Adipocyte (in vitro differentiated cells): ENCODE measurements at places on chromosomes 3 and 15.

- DNase-seq: no peak
Observed at GRCh38 chr15:80439140-80439539, 35.0 kb downstream of the ARNT2 start.

DNA sequence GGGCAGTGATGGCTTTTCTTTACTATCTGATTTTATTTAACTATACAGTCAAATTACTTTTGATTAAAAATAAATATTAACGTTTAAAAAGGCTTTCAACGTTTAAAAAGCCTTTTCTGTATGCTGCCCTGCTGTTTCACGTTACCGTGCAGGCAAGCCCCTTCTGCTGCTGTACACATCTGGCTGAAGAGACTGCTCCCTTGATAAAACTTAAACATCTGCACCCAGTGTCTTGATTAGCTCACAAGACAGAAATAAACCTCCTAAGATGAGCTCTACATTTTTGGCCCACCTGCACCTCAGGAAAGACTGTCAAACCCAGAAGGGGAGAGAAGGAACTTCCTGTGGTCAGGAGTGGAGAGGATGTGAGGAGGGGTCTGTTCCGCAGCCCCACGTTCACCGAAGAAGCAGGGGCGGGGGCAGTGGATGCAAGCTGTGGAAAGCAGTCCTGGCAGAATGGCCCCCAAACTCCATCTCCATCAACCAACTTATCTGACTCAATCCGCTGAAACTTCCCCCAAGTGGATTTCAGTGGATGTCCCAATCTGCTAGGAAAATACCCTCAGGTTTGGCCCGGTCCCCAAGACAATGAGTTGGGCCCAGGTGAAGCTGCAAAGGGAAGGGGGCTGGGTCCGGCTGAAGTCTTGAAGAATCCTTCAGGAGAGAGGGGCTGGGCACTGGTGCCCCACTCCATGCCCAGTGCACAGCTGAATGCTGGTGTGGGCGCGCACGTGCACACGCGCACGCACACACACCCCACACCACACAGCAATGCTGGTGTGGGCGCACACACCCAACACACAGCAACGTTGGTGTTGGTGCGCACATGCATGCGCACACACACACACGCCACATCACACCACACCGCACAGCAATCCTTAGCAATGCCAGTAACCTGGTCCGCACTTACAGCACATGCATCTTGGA lies 88.6 kb downstream of the LRIG1 start:
- no peak for DNase-seq

- no peak for DNase-seq
Observed at GRCh38 chr3:192892981-192893700, 24.5 kb downstream of the MB21D2 start.

GRCh38 chr15:31497838-31498237 lies 171.2 kb downstream of the KLF13 start:
- no peak for DNase-seq

DNA sequence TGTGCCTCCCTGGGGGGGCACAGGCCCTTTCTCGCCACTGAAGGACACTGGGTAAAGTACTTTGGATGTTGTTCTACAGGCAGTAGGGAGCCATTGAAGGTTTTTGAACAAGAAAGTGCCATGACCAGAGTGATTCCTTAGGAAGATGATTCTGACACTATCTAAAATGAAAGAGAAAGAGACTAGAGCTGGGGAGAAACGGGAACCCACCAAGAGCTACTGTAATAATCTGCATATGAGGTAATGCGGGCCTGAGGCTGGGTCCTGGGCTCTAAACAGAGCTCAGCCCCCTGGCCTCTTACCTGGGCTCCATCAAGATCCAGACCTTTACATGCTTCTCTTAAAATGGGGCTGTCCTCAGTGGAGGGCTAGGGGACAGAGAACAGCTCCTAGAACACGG lies 24.9 kb downstream of the GRK7 start:
- DNase-seq: no peak

GRCh38 chr3:185353823-185354614 lies 8.9 kb upstream of the MAP3K13 start:
- peak; percentile 44 for DNase-seq

DNA sequence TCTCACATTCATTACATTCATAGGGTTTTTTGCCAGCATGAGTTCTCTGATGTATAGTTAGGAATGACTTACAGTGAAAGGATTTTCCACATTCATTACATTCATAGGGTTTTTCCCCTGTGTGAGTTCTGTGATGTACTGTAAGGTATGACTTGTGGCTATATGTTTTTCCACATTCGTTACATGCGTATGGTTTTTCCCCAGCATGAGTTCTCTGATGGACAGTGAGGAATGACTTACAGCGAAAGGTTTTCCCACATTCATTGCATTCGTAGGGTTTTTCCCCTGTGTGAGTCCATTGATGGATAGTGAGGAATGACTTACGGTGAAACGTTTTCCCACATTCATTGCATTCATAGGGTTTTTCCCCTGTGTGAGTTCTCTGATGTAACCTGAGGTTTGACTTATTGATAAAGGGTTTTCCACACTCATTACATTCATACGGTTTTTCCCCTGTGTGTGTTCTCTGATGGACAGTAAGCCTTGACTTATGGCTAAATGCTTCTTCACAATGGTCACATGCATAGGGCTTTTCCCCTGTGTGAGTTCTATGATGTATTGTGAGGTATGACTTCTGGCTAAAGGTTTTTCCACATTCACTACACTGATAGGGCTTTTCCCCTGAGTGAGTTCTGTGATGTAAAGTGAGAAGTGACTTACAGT lies 47.4 kb downstream of the ZNF717 start:
- DNase-seq: peak; percentile 6

DNA sequence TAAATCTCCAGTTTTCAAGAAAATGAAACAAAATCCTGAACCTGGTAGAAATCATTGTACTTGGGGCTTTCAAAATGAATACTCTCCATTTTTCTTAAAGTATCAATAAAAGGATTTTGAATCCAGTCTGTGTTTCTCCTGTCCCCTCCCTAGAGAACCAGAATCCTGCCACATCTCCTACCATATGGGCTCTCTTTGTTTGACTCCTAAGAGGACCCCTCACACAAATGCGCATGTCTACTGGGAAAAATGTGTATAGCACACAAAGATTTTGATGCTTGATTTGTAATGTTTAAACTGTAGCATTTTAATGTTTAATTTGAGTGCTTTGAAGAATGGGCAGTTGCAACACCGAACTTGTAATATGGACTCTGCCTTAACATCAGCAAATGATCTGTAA lies 25.9 kb downstream of the LRRC3B start:
- no peak for DNase-seq

GRCh38 chr3:33490641-33491241 lies 50.5 kb upstream of the UBP1 start:
- DNase-seq: no peak

- peak; percentile 81 for DNase-seq
Observed at GRCh38 chr15:51737522-51738305, at the start of gene LYSMD2. TSS of gene LYSMD2 (minus strand) at chr15:51737655. CDS start at chr15:51737622, 33 bp downstream.

- DNase-seq: peak; percentile 80
Observed at GRCh38 chr3:72722930-72723726, 125.1 kb downstream of the SHQ1 start.

DNA sequence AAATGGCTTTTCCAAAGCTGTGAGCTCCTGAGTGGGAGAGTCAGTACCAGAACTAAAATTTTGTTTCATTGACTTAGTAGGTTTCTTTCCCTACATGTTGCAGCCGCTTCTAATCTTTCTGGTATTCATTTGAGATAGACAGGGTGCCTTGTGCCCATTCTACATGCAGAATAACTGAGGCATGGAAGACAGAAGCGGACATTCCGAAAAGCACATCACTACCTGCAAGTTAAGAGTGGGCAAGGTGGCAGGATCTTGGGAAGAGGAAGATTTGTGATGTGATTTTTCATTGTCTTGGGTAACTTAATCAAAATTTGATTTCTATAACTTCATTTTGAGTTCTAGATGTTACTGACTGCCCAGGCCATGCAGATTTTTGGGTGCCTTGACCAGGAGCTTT lies 2.0 kb downstream of the MAP2K5 start:
- DNase-seq: no peak

DNA sequence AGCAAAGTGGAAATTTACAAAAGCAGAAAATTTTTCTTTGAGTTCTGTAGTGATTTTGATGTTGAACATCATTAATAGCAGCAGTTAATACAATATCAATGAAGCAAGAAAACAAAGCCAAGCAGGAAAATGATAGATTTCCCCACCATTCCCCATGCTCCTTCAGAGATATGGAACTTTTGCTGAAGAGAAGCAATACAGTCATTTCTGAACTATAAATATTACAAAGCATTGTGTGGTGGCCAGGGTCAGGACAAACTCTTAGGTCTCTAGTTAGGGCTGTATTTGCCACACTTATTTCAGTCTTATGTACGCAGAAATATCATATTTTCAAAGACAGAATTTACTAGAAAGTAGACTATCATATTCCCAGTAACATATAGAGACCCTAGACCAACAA lies 88.8 kb upstream of the P3H2 start:
- DNase-seq: no peak

DNA sequence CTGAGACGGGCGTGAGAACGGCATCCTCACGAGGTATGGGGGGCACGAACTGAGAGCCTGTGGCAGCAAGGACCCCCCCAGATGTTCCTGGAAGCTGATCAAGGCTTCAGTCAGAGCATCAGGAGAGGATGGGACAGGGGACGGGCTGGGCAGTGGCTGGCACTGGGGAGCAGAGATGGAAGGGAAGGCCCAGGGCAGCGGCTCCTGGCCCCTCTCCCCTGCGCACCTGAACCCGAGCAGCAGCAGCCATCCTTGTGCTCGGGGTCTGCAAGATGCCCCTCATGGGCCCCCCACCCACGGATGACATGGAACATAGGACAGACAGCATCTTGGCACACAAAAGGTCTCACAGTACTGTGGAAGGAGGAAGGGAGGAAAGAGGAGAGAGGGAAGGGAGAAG lies 51.3 kb downstream of the DHX30 start:
- DNase-seq: no peak

GRCh38 chr3:154973851-154974250 lies 106.3 kb upstream of the MME start:
- no peak for DNase-seq

DNA sequence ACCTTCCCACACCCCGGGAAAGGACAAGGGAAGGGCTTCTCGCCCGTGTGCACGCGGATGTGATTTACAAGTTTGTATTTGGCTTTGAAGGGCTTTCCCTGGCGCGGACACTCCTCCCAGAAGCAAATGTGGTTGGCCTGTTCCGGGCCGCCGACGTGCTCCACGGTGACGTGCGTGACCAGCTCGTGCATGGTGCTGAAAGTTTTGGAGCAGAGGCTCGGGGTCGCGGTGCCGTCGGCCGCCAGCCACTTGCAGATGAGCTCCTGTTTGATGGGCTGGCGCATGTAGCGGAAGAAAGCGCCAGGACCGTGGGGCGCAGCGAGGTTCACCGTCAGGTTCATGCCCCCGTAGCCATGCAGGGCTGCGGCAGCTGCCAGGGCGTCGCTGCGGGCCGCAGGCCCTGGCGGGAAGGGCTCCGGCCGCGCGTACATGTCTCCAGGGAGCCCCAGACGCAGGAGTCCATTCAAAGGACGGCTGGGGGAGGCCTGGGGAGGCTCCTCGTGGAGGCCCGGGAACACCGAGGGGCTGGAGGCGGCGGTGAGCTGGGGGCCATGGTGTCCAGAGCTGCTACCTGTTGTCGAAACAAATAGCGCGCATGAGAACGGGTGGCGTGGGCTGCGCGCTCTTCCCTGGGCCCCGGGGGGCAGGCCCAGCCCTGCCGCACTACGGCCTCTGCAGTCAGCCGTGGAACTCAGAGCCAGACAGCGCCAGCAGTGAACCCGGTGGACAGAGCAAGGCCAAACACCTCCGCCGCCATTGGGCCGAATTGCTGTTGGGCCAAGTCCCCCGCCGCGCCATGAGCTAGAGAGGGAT lies 10.2 kb downstream of the ZIC4 start:
- DNase-seq: no peak

- no peak for DNase-seq
Observed at GRCh38 chr3:67517781-67518180, 136.6 kb downstream of the SUCLG2 start.

- DNase-seq: no peak
Observed at GRCh38 chr3:38739396-38739689, 76.7 kb downstream of the SCN10A start.

GRCh38 chr3:46626039-46626438 lies 13.7 kb downstream of the FAM240A start:
- no peak for DNase-seq

- peak; percentile 90 for DNase-seq
Observed at GRCh38 chr15:67456677-67457529, 64.0 kb upstream of the C15orf61 start.

DNA sequence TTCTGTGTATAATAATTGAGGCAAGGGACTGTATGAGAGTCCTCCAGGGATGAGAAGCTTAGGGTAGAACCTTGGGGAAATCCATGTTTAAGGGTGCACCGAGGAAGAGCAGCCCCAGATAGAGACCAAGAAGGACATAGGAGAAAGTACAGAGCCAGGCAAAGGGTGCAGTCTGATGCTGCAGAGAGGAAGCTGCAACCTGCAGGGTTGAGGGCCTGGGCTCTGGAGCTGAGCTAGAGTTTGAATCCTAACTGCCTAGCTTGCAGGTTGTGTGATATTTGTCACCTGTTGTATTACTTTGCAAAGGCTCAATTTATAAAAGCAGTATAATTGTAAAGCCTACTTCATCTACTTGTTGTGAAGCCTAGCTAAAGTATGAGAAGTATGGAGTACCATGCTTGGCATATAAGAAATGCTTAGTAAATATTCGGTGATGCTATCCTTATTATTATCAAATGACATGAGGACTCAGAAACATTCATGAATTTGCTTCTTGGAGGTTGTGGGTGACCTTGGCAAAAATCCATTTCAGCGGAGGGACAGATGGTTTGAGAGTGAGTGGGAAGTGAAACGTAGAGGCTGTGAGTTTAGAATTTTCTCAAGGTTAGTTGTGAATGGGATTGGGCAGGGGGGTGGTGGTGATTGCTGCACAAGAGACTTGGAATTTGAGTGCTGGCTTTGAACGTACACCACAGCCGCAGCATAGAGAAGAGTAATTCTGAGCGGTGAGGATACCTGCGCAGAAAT lies 43.8 kb downstream of the PLCL2 start:
- DNase-seq: no peak

DNA sequence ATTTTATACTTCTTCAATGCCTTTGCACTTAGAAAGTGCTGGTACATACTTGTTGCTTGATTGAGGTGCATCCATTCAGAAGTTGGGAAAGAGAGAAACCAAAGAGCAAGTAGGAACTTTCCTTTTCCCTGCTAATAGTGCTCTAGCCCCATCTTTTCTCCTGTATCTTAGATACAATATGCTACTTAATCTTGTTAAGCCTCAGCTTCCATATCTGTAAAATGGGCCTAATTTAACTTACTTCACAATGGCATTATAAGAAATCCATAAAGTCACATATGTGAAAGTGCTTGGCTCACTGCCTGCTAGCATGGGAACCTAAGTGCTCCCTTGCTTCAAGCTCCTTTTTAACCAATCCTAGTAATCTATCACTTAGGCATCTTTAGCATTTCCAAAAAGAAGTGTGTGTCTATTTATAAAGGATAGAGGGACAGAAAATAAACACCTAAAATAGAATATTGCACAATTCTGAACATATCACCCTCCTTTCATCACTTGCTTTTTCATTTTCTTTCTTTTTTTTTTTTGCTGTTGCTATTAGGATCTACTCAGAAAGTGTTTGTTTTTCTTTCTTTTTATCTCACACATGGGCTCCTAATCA lies 28.1 kb downstream of the KCNAB1 start:
- DNase-seq: no peak
